ENCODE measurements at places on chromosomes 13 and 19.

DNA sequence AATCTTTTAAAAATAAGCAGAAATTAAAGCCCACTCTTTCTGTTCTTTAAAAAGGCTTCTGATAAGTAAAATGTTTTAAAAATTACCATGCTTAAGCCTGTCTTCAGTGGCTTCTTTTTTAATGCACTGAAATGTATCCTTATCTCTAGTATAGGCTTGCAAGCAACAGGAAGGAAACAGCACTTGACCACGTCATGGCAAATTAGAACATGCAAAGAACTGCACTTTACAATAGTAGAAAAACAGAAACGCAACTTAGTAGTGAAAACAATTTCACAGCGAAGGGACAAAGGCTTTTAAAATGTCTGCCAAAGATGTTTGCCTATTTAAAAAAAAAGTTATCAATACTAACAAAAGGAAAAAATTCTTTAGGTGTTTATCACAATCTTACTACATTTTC, 36.3 kb downstream of the ELF1 start:
- peak; percentile 55 for DNase-seq

DNA sequence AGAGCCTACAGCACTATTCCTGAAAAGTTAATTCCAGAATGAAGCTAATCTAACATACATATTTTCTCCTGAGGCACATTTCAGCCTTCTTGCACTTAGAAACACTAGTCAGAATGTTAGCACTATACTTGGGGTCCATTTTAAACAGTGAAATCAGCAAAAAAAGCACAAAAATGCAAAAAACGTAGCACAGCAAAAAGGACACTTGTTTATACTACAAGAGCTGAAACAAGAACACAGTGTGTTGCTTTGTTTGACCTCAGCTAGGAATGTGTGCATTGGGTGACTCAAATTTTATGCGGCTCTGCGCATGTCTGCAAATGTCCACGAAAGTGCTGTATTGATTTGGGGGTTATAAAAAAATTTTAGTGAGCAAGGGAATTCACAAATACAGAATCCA, 226.2 kb downstream of the KCNRG start:
- DNase-seq: no peak

DNA sequence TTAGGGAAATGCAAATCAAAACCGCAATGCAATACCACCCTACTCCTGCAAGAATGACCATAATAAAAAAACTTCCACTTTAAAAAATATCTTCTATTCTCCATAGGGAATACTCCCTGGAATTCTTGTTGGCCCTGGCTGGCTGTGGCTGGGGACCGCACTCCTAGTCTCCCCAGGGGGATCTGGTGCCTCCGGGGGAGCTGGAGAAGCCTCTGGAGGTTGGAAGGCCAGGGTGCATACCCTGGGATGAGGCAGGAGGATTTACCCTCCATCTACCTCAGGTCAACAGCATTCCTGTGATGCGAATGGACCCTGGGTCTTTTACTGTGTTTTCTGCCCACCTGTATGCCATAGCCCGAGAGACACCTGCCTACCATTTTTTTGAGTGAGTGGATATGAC, 120.0 kb upstream of the ZNF536 start:
- no peak for DNase-seq

DNA sequence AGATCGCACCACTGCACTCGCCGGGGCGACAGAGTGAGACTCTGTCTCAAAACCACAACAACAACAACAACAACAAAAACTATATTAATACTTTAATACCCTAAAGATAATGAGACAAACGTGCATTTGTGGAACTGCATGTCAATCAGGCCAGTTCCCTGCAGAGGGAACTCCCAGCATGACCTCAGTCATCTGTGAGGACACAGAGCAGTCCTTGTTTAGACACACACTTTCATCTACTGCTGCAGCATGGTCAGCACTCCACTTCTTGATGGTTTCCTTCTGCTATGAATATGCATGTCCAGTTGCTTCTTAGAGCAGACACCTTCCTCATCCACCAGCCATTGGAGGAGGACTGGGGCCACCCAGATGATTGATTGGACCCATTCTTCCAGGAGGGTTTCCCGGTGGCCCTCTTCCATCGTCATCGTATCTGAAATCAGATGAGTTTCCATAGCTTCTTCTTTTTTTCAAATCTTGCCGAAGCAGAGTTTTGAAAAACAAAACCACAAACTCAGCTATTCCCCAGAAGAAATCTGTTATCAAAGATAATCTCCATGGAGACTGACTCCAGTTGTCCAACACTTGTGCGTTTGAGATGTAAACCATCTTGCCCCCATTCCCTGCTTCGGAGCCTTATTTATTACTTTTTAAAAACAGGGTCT, 26.5 kb downstream of the ZNF607 start:
- no peak for DNase-seq

GRCh38 chr13:31940076-31940475, 91.5 kb upstream of the FRY start:
- DNase-seq: no peak

DNA sequence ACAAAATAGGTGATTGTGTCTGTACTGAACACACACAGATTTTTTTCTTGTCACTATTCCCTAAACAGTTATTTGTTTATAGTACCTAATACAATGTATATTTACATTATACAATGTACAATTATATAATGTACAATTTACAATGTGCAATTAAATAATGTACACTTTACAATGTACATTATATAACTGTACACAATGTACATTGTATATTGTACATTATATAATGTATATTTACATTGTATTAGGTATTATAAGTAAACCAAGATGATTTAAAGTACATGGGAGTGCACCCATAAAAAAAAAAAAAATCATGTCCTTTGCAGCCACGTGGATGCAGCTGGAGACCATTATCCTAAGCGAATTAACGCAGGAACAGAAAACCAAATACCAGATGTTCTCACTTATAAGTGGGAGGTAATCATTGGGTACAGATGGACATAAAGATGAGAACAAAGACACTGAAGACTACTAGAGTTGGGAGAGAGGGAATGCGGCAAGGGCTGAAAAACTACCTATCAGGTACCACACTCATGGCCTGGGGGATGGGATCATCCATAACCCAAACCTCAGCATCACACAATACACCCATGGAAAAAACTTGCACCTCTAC, 68.1 kb downstream of the ABCC4 start:
- no peak for DNase-seq

DNA sequence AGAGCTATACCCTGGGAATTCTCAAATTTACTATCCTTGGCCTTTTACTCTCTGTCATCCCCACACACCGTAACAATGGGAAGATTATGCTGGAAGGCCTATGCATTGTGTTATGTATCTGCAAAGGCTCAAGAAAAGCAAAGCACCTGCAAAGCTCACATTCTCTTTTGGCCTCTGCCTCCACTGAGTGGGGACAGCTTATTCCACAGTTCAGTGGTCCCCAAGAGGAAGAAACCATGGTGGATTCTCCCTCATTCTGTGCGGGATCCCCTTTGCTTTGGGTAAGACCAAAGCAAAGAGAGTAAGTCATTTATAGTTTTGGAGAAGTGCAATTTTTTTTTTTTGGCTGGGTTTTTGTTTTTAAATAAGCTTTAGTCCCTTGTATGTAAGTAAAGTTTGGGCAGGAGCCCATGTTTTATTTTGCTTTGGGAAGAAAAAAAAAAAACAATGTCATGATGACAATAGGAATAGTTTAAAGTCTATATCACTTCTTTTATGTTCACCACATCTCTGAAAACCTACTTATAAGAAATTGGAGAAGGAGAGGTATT, 530.6 kb downstream of the FGF9 start:
- DNase-seq: no peak

DNA sequence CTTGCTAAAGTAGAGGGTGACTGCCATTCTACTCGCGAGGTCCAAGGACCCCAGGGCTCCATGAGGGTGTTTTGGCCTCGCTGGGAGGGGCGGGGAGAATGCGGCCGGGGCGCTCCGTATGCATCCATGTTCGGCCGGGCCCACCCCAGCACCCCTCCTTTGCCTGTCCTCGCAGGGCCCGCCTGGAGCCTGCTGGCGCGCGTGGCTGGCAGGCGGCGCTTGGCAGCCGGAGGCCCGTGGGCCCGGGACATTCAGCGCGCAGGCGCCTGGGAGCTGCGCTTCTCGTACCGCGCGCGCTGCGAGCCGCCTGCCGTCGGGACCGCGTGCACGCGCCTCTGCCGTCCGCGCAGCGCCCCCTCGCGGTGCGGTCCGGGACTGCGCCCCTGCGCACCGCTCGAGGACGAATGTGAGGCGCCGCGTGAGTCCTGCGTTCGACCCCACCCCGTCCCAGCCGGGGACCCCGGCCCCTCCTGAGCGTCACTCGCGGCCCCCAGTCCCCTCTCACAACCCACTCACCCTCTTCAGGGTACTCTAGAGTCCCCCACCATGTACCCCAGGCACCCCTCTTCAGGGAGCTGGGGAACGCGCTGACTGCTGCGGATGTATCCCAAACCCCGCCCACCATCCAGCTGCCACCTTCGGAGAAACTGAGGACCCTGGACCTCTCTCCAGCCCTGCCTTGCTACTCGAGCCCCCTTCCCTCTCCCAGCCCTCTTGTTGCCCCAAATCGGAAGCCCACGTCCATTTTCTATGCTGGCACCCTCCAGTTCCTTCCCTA, 4.1 kb downstream of the DLL3 start:
- DNase-seq: peak; percentile 86

DNA sequence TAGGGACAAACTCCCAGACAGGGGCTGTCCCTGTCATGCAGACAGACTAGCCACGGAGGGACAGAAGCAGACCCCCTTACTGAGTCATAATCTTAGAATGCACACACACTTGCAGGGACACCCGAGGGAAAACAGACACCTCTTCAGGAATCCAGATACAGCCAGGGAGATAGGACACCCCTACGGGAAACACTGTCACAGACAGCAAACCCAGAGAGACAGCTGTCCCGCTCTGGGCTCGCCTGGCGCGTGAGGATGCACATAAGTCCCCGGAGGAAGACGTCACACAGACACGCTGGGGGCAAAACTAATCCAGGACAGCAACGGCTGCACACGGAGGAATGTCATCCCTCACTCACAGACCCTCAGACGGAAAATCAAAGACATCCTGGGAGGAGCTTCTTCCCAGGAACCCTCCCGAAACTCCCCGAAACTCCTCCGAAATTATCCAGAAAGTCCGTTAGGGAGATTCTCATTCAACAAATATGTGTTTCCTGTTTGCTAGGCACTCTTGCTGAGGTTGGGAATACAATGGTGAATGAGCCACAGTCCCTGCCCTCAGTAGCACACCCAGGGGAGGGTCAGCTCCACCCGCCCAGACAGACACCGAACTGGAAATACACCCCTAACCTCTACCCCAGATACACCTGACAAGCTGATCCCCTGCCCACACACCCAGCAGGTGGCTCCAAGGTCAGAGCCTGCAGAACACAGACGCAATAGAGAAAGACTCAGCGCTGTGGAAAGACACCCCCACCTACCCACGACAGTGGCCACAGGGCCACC, 15.2 kb upstream of the TOMM40 start:
- no peak for DNase-seq

DNA sequence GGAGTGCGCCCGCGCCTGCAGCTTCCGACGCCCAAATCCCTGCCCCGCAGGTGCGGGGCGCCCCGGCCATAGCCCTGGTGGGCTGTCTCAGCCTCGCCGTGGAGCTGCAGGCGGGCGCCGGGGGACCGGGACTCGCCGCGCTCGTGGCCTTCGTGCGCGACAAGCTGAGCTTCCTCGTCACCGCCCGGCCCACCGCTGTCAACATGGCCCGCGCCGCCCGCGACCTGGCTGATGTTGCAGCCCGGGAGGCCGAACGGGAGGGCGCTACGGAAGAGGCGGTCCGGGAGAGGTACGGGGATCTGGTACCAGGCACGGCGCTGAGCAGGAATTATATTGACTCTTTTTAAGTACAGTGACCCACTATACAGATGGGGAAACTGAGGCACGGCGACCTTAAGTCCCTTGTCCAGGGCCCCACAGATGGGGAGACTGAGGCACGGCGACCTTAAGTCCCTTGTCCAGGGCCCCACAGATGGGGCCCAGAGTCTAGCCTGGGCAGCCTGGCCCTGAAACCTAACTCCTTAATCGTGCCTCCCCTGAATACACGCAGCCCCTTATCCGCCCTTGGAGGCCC, 586 bp downstream of the MRI1 start:
- DNase-seq: peak; percentile 59

DNA sequence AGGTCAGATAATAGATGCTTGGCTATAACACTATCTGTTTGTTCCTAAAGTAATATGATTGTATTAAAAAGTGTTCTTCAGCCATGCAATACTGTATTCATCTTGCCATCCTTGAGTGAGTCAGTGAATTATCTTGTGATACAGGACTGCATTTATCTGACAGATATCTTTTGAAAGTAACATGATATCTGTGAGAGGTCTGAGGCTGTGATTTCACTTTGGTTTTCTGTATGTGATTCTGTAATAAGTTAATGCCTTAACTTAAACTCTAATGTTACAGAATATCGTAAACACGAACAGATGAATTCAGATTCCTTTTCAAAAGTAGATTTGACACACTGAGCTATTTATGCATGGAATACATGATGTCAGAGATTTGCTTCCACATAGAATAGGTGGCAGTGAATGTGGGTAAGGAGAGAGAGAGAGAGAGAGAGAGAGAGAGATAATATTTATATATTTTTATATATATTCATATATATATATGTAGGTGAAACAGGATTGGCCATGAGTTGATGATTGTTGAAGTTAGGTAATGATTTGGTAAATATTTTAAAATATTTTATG, 97.9 kb upstream of the RNF113B start:
- no peak for DNase-seq

- peak; percentile 36 for DNase-seq
Observed at GRCh38 chr13:49497272-49497671, 1.5 kb downstream of the PHF11 start.

DNA sequence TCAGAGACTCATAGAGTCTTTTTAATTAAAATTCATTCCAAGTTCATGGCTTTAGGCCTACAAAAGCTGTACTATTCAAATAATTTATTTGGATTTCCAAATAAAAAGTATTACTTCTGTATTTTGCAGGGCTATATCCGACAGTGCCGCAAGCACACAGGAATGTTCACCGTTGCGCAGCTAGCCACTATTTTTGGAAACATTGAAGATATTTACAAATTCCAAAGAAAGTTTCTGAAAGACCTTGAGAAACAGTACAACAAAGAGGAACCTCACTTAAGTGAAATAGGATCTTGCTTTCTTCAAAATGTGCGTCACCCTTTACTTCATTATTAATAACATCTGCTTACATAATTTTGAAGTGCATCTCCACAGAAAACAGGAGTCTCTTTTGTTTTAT, 20.5 kb upstream of the C1QTNF9 start:
- no peak for DNase-seq

- DNase-seq: no peak
Observed at GRCh38 chr13:79745081-79745480, 264.1 kb downstream of the NDFIP2 start.

DNA sequence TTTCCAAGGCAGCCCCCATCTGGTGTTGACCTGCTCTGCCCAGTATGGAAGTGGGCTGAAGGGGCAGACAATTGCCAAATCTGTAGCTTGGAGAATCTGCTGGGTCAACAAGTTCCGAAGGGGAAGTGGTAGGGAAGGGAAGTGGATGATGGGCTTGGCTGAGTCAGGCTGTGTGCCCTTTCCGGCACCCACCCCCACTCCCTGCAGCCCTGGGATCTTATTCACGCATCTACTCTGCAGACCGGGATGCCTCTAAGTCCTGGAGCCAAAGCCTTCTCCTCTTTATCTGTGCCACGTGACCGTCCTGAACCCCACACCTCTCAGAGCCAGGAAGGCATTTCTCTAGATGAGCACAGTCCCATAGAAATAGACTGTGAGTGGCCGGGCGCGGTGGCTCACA, 7.5 kb upstream of the C5AR2 start:
- DNase-seq: no peak

All from stimulated activated CD8-positive, alpha-beta memory T cell treated with anti-CD3 and anti-CD28 coated beads, Interleukin-4, amount 100 ng/mL, for 48 hours (primary cell).